ENCODE measurements at places on chromosomes 5 and 9.

GRCh38 chr5:68419637-68420452 lies 204.3 kb downstream of the PIK3R1 start:
- DNase-seq, result no peak

DNA sequence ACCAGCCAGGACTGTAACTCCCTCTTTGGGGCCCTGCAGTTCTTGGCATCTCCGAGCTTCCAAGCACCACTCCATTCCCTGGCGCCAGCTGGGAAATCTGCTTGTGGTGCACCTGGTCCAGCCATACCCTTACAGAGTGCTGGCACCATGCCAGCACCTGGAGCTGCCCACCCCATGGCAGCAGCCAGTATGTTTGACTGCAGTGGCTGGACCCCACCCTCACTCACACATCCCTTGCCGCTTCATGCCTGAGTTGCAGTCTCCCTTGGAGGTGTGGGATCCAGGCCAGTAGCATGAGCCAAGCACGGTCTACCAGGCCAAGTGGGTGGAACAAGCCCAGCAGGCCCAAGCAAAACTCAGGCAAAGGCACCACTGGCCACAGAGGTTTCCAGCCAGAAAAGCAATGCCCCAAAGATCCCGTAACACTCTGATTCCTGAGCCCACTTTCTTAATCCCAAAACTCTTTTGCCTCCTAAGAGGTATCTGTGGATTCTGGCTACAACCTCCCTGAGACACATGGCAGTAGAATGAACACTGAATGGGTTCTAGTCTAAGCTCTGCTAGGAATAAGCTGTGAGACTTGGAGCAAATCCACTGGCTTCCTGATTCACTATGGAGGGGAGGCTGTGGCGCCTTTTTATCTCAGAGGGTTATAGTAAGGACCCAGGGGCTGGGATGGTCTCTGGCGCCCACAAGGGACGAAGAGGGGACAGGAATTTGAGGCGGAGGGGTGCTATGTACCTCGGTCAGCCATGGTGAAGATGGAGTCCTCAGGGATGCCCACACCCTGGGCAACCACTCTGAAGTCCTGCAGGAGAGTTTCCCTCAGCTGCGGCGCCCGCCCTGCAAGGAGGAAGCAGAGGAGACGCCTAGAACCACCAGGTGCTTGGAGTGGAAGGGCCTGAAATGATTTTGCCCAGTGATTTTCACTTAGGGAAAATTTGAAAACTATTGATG lies 5.6 kb downstream of the AMBP start:
- peak; percentile 45 for DNase-seq

GRCh38 chr9:136273244-136273865 lies 27.7 kb upstream of the QSOX2 start:
- no peak for DNase-seq

- no peak for DNase-seq
Measured at GRCh38 chr9:134438195-134438788, 112.0 kb downstream of the RXRA start.

GRCh38 chr9:112894699-112895098 lies 4.0 kb upstream of the SLC46A2 start:
- no peak for DNase-seq

DNA sequence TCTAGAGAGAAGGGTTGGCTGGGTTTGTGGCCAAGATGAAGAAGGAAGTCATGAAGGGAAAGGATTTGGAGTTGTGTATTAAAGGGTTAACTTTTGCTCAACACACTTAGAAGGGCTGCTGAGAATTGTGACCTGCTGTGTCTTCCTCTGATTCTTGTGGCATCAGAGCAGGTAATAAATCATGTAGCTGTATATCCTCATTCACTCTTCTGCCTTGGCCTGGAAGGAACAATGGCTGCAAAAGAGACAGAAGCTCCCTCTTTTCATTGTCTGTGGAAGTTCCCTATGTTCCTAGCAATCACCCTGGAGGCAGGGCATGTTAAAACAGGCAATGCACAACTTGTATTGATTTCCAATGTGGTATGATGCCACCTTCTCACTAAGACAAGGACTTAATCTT lies 159.1 kb downstream of the LRRC70 start:
- no peak for DNase-seq

DNA sequence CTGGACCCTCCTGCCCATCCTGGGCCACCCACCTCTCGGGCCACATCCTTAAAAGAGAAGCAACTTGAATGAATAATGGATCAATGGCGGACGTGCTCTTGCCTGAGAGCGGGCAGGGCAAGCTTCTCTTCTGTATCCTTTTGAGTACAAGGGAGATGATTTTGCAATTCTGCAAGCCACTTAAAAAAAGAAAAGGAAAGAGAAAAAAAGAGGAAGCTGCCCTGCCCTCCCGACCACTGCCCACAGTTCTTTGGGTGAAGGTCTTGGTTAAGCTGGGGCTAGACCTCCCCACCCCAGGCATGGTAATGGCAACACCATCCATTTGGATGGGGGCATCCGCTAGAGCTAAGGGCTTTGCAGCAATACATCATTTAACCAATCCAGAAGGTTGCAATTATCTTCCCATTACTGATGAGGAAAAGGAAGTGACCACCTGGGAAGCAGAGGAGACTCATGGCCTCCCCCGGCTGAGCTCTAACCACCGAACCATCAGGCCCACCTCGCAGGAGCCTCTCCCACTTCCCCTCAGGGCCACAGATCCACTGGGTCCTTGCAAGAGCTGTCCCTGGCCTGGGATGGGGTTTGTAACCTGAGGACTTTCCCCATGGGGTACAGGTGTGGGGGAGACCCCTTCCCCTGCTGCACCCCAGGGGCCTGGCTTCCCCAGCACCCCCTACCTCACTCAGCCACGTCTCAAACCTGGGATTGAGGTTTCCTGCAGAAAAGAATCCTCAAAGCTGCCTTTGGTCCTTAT lies 27.8 kb upstream of the LAMC3 start:
- no peak for DNase-seq

DNA sequence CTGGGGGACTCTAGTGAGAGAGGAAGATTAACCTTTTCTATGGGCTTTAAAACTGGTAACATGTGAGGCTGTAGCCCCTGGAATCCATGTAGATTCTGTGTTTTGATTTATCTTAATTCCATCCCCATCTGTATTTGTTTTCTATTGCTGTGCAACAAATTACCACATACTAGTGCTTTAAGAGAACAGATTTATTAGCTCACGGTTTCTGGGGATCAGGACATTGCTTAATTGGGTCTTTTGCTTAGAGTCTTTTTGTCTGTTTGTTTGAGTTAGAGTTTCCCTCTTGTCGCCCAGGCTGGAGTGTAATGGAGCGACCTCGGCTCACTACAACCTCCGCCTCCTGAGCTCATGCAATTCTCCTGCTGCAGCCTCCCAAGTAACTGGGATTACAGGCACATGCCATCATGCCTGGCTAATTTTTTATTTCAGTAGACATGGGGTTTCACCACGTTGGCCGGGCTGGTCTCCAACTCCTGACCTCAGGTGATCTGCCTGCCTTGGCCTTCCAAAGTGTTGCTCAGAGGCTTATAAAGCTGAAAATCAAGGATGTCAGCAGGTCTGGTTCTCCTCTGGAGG lies 29.9 kb upstream of the GNA14 start:
- DNase-seq, result no peak

DNA sequence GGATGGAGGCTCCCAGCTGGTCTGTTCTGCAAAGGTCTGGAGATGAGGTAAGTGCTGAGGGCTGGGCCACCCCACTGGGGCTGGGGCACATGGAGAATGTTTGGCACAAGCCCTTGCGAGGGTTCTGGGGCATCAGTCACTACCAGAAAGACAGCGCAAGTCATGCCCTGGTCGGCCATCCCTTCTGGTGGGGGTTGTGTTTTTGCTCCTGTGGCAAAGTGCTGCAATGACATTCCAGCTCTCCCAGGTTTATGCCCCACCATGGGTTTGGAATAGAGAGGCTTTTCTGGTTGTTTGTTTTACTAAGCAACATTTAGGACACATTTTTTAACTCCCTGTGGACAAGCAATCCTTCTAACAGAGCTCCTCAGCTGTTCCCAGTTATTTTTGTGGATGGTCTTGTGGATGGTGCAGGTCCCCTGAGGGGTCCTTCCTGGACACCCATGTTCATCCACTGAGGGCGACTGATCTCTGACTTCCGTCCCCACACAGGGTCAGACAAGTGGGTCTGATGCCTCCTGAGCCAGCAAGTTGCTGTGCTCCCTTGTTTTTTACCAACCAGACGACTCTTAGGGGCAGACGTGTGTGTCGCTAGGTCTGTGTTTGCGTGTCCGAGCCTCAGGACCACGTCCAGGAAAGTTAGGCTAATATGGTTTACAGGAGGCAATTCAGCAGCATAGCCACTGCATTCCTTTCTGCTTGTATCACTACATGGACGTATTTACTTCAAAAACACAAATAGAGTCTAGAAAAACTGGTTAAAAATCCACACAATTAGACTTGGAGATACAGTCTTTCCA lies 64.9 kb upstream of the ECM2 start:
- DNase-seq, result peak; percentile 84

GRCh38 chr5:3429962-3430361 lies 165.7 kb upstream of the IRX1 start:
- no peak for DNase-seq

DNA sequence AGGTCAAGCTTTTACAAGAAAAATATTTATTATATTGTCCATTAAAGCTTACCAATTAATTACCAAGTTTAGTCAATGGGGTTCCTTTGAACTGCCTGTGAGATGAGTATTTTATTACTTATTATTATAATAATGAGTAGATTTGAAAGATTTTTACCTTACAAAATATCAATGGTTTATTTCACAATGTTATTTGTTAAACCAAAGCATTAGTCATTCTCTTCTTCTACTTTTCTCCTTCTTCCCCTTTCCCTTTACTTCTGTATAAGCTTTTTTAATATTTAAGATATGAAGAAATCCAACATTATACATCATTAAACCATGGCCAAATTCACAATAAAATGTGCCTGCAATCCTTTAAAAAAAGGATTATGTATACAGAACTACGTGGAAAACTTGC lies 369.5 kb downstream of the ARL15 start:
- DNase-seq, result no peak

DNA sequence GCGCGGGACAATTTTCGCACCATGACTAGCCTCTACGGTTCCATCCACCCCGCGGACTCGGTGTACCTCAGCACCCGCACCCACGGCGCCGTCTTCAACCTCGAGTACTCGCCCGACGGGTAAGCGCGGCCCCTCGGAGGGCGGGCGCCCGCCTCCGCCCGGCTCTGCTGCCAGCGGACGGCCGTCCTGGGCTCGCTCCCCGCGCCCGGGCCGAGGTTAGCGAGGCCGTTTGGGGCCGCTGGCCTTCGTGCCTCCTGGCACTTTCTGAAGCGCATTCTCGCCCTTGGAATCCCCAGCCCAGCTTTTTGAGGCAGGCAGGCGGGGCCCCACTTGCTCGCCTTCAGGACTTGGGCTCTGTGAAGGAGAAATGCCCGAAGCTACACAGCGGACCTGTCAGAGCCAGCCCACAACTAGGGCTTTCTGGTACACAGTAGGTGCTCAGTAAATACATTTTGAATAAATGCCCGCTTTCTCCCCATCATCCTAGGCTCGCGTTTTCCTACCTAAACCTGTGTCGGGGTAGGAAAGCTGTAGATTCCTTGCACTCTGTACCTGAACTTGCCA lies 772 bp downstream of the DCAF10 start:
- DNase-seq, result no peak

- DNase-seq, result no peak
Measured at GRCh38 chr5:140557965-140558364, 692 bp upstream of the SRA1 start.

DNA sequence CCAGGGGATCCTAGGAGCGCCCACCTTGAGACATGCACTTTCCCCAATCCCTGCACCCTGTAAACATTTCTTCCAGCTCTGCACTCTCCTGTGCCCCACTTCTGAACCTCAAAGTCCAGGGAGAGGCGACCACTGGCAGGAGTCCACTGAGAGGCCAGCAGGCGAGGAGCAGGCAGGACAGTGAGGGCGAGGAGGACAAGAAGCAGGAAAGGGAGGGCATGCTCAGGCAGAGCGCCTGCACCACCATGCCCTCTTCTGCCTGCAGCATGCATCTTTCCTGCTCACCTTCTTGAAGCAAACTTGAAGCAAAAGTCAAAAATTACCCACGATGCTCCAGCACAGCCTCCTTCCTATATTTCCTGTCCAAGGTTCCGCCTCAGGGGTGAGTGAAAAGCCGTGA lies 10.1 kb downstream of the ARSB start:
- DNase-seq, result no peak

DNA sequence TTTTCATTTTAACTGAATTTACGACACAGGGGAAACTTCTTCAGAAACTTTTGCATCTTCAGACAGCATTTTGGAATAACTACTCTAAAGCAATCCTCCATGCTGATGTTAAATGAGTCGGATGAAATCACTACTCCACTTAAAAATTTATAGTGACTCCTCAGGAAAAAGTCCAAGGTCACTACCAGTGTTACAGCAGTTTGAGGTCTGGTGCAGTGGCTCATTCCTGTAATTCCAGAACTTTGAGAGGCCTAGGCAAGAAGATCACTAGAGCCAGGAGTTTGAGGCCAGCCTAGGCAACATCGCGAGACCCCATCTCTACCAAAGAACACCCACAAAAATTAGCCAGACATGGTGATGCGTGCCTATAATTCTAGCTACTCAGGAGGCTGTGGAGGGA lies 5.9 kb upstream of the GAS1 start:
- DNase-seq, result no peak

DNA sequence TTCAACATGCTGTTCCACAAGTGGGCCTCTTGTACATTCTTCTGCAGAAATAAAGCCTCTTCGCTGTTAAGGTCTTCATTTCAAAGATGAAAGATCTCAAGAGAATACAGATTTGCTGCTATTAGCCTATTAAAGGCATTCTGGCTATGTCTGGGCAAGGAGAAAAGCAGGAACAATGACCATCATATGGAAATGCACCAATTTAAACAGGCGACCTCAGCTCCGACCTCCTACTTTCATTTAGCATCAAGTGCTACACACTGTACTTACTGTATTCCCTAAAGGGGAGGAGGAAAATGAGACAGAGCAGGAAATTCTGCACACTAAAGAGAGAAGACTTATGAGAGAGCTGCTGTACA lies 64.8 kb downstream of the HABP4 start:
- no peak for DNase-seq

DNA sequence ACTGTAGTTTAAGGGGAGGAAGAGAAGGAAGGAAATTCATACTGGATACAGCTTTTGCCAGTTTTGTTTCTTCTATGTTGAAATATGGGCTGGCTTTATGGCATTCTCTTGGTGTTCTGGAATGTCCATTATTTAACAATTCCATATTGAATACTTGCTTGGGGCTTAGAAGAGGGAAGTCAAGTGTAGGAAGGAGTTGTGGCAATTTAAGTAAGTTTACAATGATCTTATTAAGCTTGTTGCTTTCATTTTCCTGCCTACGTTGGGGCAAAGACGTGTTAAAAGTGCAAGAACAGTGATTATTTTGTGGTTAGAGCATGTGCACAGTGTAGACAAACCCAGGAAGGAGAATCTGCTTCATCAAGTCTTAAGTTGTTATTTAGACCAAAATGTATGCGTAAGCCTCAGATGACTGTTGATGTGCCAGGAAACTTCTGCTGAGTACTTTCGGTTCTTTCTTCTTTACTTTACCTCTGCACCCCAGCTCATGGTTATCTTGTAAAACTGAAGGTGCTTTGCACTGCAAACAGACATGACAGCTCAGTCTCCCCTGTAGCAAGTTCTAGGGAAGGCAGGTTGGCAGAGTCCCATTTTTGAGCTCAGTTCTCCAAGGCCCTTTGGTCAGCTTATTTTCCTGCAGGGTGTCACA lies 75.8 kb downstream of the F2RL2 start:
- peak; percentile 48 for DNase-seq

Measured in hindlimb muscle (tissue), 1 donor.